NCI-H1105 treated with DMSO at 0.1 percent for 48 hours (cell line): ENCODE measurements at places on chromosomes 7 and 10.

- no peak for DNase-seq
Observed at GRCh38 chr10:128065881-128066534, 60.2 kb downstream of the MKI67 start.

GRCh38 chr10:110503528-110504110 is 5.9 kb downstream of the DUSP5 start:
- DNase-seq, result no peak

GRCh38 chr7:47290867-47291266 is 291.0 kb downstream of the TNS3 start:
- DNase-seq, result no peak

DNA sequence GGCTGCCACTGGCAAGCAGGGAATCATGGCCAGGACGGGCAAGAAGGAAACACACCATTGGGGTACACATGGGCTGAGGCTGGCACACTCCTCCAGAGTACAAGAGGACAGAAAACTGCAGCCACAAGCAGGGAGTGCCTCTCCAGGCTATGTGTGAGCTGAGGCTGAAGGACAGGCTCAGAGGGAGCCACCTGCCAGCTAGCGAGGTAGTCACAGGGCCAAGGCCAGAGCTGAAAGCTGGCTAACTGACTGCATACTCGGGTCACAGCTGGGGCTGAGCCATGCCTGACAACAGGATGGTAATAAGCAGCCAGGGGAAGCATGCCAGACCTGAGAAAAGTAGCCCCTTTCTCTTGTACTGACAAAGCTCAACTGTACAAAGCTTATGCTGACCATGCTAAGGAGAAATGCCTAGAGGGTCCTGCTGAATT is 52.0 kb downstream of the KIF5B start:
- no peak for DNase-seq

- DNase-seq, result no peak
Observed at GRCh38 chr10:16653224-16653623, 131.5 kb upstream of the C1QL3 start.

DNA sequence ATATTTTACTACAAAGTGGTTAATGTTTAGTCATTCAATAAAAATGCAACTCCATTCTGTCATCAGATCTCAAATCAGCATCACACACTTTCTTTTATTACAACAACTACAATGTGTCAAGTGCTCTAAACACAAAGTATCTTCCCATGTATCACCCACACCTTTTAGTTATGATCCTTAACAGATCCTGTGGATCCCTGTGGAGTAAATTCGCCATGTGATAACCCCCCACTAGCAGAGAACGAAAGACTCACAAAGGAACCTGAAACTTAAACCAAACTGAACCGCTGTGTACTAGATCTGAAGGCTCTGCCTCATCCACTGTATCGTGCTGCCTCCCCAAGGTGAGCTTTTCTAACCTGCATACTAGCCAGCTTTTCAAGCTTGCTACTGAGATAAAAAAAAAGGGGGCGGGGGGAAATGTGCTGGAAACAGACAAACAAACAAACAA is 1.7 kb downstream of the DPY19L1 start:
- DNase-seq, result peak; percentile 27

DNA sequence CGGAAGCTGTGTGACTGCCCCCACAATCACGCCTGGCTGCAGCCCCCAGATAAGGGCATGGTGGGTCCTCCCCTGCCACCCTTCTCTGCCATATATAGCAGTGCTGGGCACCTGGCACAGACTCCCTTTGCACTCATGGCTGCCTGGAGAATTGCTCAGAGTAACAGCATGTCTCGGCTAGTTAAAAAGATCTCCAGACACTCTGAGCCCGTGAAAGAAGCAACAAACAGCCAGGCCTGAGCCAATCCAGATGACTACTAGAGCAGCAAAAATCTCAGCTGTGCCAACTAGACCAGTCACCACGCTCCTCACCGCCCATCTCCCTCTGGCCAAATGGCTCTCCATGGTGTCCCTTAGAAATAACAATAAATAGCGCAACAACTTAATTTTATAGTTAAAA is 71.3 kb downstream of the PARD3 start:
- DNase-seq, result peak; percentile 70

GRCh38 chr10:70649526-70649925 is 22.8 kb upstream of the ADAMTS14 start:
- DNase-seq, result no peak
